ENCODE measurements at places on chromosomes 5 and 9.

GRCh38 chr5:149731617-149732323 lies 1.7 kb downstream of the PPARGC1B start:
- DNase-seq = peak; percentile 84

DNA sequence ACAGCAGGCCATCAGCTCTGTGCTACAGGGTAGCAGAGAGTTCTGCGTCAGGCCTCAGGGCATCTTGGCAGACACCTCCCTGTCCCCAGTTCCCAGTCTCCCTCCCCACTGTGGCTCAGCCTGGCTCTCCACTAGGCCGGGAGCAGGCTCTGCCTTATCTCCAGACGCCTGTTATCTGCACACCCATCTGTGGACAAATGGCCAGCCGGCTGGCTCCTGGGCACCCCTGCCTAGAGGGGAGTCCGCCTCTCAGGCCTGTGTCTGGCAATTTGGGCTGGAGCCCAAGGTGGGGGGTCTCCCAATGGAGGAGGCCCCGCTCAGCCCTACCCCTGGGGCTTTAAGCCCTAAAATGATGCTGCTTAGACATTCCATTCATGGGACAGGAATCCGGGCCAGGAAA lies 39.2 kb upstream of the HAND1 start:
- DNase-seq = no peak

- no peak for DNase-seq
Observed at GRCh38 chr5:114467729-114468128, 105.9 kb downstream of the KCNN2 start.

- no peak for DNase-seq
Observed at GRCh38 chr5:176415240-176415951, 943 bp downstream of the CLTB start.

- DNase-seq = no peak
Observed at GRCh38 chr5:74240783-74241750, 399.5 kb downstream of the ENC1 start.

GRCh38 chr5:135119481-135119880 lies 85.5 kb upstream of the PITX1 start:
- no peak for DNase-seq

GRCh38 chr9:76756941-76757673 lies 7.1 kb upstream of the PCA3 start:
- no peak for DNase-seq

GRCh38 chr9:111525056-111525977 lies at the start of gene ZNF483:
Gene ZNF483, plus strand, starts transcription at chr9:111525179. Its CDS starts 2,217 bp downstream, at chr9:111527396.
- peak; percentile 53 for DNase-seq

- no peak for DNase-seq
Observed at GRCh38 chr9:20837166-20837565, 153.1 kb downstream of the FOCAD start.

- no peak for DNase-seq
Observed at GRCh38 chr5:134958755-134959154, 9.0 kb upstream of the CATSPER3 start.

- no peak for DNase-seq
Observed at GRCh38 chr5:169190849-169191248, 110.1 kb downstream of the SLIT3 start.

GRCh38 chr5:57777174-57777581 lies 294.6 kb upstream of the ACTBL2 start:
- DNase-seq = no peak

GRCh38 chr9:90521811-90522570 lies 120.6 kb downstream of the DIRAS2 start:
- DNase-seq = no peak

- DNase-seq = no peak
Observed at GRCh38 chr9:134419684-134420076, 93.4 kb downstream of the RXRA start.

- DNase-seq = no peak
Observed at GRCh38 chr5:121164632-121165031, 687.0 kb upstream of the FTMT start.

DNA sequence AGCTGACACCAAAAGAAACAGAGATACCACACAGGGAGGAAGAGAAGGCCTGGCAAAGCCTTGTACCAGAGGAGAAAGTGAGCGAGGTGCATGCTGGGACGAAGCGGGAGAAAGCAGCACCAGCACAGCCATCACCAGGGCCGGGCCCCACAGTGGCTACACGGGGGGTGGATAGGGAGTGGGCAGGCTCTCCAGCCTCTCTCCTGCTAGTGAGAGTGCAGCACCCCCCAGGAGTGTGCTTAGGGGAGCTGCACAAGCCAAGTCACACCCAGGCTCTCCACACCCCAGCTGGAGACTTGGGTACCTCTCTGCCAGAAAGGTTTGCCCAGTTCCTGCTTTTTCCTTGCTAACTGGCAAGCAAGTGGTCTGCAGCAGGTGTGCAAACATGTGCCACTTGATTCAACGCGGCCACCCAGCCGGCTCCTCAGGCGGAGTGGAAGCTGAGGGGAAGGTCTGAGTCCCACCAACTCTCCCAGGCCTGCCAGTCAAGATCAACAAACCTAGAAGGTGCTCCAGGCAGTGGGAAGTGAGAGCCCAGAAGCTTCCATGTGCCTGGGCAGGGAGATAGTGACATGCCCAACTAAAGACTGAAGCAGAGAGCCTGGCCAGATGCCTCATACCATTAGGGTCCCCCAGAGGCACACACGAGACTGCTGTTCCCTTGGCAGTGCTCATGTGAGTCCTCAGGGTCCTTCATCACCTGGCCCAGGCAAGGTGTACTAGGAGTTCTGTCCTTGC lies 39.9 kb downstream of the BICD2 start:
- DNase-seq = no peak

DNA sequence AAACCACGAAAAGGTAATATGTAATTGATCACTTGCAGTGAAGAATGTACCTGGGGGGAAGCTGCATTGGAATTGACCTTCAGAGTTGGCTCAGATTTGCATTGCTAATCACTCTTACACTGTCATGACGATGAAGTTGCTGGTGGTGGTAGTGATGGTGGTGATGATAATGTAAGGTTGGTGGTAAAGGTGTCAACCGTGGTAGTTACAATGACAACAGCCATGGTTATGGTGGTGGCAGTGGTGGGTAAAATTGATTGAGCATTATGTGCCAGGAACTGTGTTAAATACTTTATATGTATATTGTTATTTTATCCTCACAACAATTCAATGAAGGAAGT lies 282.4 kb downstream of the NR3C1 start:
- DNase-seq = no peak

All from stimulated activated naive CD4-positive, alpha-beta T cell treated with Interleukin-2 at 50 U/mL for 16 hours (primary cell).